EH (cell line): ENCODE measurements at places on chromosomes 11 and 22.

- DNase-seq, result no peak
Observed at GRCh38 chr11:33682019-33682418, 18.6 kb downstream of the C11orf91 start.

DNA sequence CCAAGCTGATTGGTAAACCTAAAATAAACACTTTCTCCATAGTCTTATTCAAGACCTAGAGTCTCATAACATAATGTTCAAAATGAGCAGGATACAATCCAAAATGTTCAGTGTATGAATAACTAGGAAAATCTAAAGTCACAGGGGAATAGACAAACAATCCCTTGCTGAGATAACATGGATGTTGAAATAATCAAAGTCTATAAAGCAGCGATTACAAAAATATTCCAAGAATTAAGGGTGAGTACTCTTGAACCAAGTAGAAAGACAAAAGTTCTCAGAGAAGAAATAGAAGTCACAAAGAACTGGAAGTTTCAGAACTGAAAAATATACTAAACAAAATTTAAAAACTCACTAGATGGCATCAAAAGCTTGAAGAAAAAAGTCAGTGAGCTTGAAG, 561.0 kb downstream of the INSC start:
- DNase-seq, result no peak

GRCh38 chr11:68340003-68340767, 27.8 kb downstream of the LRP5 start:
- no peak for DNase-seq

GRCh38 chr11:122322329-122322728, 206.3 kb upstream of the BLID start:
- peak; percentile 10 for DNase-seq

GRCh38 chr11:75430714-75431532, 2.1 kb downstream of the KLHL35 start:
- no peak for DNase-seq
